Renal cortex interstitium (tissue), 15 donors: ENCODE measurements at places on chromosomes 6 and 20.

DNA sequence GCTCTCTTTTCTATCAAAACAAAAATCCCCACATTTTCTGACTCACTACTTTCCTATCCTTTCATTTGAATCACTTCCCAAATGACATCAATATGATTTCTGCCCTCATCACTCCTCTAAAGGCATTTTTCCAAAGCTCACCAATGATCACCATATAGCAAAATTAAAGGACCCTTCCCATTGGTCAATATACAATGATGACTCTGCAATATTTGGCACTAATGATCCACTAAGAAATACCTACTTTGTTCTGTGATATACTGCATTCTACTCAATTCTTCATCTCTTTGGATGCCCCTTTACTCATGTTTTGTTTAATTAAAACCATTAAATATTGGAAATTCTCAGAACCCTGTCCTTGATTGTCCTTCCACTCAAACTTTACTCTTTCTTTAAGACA lies 200.3 kb upstream of the PTCHD4 start:
- DNase-seq, result no peak

DNA sequence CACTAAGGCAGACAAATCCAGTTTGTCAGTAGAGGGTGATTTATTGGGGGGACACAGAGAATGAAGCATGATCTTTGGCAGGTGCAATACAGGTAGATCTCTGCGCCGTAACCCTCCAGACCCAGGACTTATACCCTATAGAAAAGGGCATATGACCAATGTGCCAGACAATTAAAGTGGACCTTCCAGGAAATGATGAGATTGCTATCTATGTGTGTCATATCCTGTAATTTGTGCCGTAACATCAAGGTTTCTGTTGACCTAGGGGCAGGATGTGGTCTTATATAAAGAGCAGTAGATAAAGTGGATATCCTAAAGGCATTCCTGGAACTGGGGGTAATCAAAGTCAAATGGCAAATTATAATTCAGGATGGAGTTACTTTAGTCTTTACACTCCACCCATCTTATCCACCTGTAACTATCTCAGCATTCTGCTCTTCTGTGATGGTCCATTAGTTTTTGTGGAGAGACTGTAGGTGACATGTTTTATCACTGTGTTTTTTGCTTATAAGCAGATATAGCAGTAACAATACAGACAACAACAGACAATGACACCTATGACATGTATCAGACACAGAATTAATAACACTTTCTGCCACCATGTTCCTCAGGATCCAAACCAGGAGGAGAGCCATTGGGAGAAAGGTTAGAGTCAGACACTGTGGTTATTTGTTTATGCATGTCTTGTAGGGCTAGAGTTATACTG lies 43.1 kb upstream of the ZNF337 start:
- DNase-seq, result no peak

DNA sequence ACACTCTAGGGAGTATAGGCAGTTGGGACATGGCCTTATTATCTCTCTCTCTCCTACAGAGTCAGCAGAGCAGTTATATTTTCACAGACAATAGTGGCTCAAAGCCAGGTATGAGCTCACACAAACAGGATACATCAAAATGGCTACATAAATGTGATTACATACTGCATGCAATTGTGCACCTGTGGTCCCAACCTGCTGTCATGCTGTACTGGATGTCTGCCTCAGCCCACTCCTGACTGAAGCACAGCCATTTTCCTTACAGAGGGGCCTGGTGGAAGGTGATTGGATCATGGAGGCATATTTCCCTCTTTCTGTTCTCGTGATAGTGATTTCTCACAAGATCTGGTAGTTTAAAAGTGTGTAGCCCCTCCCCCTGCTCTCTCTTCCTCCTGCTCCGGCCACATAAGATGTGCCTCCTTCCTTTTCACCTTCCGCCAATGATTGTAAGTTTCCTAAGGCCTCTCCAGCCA lies 37.0 kb upstream of the SAMHD1 start:
- no peak for DNase-seq

GRCh38 chr6:104017410-104018381 lies 842.0 kb downstream of the HACE1 start:
- DNase-seq, result no peak

DNA sequence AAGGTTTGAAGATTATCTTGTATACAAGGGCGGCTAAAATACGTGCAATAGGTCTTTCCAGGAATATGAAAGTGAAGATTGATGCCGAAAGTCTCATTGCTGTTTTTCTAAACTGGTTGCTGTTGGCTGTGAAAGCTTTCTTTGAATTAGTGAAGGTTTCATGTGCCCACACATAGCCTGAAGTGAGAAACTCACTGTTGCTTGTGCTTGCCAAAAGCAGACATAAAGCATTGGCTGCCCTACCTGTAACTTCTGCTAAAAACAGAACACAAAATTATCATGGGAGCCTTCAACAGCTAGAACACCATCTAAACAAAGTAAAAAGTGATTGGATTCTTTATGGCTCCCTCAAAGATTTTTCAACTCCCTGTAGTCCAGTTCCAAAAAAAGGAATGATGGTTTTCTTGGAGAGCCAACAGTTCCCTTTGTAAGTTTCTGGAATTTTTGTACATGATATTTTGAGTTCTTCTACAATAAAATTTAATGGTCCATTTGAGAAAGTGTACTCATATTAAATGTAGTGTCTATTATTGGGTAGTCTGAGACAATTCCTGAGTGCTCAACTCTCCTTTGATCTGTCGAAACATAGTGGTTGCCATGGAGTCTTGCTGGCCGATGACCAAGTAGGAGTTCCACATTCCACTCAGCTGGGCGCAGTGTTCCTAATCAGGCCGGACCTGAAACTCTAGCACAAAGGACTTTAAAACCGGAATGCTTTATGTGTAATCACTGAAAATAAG lies 68.5 kb downstream of the PLEKHG1 start:
- DNase-seq, result peak; percentile 97

DNA sequence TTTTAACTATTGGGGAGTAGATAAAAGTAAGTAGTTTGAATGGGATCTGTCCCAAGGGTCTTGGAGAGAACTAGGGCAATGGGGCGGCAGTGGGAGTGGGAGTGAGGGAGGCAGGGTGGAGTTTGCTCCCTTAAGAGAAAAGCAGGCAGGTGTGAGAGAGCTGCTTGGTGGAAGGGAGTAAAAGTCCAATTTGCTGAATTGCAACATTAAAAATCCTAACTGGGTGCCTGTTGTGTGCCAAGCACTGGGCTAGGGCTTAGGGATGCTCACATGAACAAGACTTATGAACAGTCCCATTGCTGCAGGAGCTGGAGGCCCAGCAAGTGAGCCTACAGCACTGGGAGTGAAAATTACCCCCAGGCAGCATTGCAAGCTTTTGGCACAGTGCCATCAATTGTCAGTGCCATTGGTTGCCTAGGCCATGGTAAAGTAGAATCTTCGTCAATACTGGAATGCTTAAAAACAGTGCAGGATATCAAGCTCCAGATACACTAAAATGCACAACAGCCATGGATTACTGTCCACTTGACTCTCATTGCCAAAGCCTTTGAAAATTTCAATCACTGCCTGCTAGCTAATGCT lies 277.7 kb upstream of the JARID2 start:
- DNase-seq, result no peak
